Esophagus squamous epithelium (tissue), 5 donors: ENCODE measurements at places on chromosomes 4 and X. TPM values are rescaled to one million over a fixed set of nuclear protein-coding genes. Genes with fewer than 3 reads are reported as not detected.
A peak's percentile ranks its signal among the peaks of the same experiment; 100 is the strongest.

The CSAG1 gene
- total RNA-seq = not detected

The KLF8 gene
- 38.1 TPM for total RNA-seq

DNA sequence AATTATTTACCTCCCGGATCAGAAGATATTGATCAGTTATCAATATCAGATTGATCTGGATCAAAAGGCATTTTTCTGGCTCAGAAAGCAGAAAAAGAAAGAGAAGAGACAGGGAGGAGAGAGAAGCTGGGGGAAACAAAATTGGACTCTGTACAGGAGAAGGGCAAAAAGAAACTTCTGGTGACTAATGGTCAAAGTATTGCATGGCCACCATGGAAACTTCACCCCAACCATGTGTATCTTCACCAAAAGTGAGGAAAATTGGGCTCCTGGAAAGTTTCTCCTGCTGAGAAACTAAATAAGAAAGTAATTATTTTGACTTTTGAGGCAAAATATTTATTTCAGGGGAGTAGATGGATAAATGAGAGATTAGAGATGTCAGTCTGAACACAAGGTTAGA, 33.9 kb downstream of the RNF150 start:
- no peak for DNase-seq
- H3K27ac ChIP-seq = no peak overlapping the region
- no peaks in the 10 kb centered on the region for H3K4me1 ChIP-seq
- H3K36me3 ChIP-seq = no peaks in the 10 kb centered on the region

DNA sequence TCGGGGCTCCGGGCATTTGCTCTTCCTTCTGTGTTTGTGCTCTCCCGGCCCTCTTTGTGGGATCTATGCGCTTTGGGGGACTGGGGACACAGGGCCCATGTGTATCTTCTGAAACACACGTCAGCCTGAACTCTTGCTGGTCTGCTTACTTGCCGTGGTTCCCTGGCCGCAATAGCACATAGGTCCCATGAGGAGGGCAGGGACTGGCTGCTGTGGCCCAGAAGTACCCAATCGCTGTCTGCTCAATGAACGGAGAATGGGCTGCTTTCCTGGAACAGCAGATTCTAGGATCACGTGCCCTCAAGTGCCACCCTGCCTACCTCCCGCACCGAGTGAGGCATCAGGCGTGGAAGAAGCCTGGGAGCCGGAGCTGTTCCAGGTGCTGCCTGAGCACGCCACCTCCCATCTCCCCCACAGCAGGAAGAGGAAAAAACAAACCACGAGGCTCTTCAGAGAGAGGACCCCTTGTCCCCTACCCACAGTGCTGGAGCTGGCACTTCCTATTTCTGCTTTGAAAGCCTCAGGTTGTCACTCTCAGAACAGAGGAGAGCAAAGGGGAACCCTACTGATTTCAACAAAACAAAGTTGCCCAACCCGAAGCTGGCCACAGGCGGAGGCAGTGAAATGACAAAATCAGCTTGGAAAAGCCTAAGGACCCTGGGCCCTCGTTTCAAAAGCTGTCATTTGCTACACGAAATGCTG, 3.8 kb downstream of the G6PD start:
- DNase-seq = no peak
- peak overlapping the region; percentile 89 for H3K27ac ChIP-seq
- H3K4me3 ChIP-seq = no peak overlapping the region
- H3K36me3 ChIP-seq = peaks cover 4% of the 10 kb centered on the region
- H3K27me3 ChIP-seq = no peaks in the 10 kb centered on the region
- peaks cover 64% of the 10 kb centered on the region for H3K4me1 ChIP-seq

DNA sequence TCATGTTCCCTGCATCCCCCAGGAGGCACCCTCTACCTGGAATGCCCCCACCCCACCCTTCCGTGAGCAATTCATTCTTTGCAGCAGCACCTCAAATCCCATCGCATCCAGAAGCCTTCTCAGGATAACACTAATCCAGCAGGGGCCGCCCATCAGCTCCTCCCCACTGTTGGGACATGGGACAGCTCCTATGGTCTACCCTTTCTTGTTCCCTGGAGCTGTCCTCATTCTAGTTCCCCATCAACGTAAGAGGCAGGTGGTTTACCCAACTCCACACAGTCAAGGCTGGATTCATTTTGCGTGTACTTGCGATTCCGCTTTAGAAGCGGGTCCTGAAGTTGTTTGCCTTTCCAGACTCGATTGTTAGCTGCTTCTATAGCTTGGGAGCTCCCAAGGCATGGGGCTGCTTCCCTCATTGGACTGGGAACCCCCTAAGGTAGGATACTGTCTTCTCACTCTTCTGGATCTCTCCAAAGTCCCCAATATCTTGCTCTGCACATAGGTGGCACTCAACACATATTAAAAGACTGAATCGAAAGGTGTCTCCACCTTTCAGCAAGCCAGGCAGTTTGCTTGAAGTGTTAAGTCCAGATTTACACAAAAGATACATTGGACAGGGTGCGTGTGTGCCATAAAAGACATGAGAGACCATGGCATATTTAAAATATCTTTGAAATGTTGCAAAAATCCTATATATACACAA, 942 bp upstream of the APLN start:
- no peak overlapping the region for H3K4me3 ChIP-seq
- no peak for DNase-seq
- peaks cover 11% of the 10 kb centered on the region for H3K4me1 ChIP-seq
- H3K27ac ChIP-seq = no peak overlapping the region
- H3K36me3 ChIP-seq = no peaks in the 10 kb centered on the region
- no peaks in the 10 kb centered on the region for H3K27me3 ChIP-seq

- peaks cover 4% of the 10 kb centered on the region for H3K4me1 ChIP-seq
- no peak for DNase-seq
- no peak overlapping the region for H3K4me3 ChIP-seq
- no peaks in the 10 kb centered on the region for H3K27me3 ChIP-seq
- no peaks in the 10 kb centered on the region for H3K36me3 ChIP-seq
Measured at GRCh38 chr4:69098470-69098869, 2.2 kb downstream of the UGT2B7 start.

- H3K4me3 ChIP-seq = no peak overlapping the region
- H3K4me1 ChIP-seq = peaks cover 52% of the 10 kb centered on the region
- no peaks in the 10 kb centered on the region for H3K27me3 ChIP-seq
- DNase-seq = no peak
Measured at GRCh38 chr4:57080781-57081650, 29.2 kb downstream of the IGFBP7 start.

GRCh38 chr4:24473309-24473721, 111.0 kb downstream of the DHX15 start:
- H3K36me3 ChIP-seq = no peaks in the 10 kb centered on the region
- peak overlapping the region; percentile 84 for H3K27ac ChIP-seq
- peaks cover 4% of the 10 kb centered on the region for H3K27me3 ChIP-seq
- peaks cover 21% of the 10 kb centered on the region for H3K4me1 ChIP-seq
- DNase-seq = no peak
- peak overlapping the region; percentile 57 for H3K4me3 ChIP-seq

DNA sequence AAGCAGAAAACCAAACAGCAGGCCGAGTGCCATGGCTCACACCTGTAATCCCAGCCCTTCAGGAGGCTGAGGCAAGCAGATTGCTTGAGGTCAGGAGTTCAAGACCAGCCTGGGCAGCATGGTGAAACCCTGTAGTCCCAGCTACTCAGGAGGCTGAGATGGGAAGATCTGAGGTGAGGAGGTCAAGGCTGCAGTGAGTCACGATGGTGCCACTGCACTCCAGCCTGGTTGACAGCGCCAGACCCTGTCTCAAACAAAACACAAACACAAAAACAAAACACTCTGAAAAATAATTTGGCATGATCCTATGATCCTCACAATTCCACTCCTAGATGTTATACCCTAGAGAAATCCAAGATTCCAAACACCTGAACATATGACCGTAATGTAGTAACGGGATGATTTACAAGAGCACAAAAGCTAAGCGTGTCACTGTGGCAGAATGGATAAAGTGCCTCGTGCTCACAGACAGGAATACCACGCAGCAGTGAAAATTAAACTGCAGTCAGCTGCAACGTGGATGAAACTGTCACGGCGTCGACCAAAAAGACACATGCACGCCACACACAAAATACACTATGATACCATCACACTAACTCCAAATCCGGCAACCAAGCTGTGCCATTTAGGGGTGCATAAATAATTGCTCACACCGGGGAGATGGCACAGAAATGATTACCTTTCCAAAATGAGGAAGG, 1.7 kb downstream of the NELFA start:
- H3K4me3 ChIP-seq = peak overlapping the region; percentile 98
- peaks cover 3% of the 10 kb centered on the region for H3K4me1 ChIP-seq
- peak overlapping the region; percentile 98 for H3K27ac ChIP-seq

GRCh38 chrX:100584611-100585010, at the start of gene TNMD:
TNMD (plus strand) TSS chrX:100584936; CDS start chrX:100585019, 83 bp downstream.
- no peaks in the 10 kb centered on the region for H3K27me3 ChIP-seq
